Left renal pelvis (tissue), 4 donors: ENCODE measurements at places on chromosomes 3 and 15.

- no peak for DNase-seq
Observed at GRCh38 chr15:70781236-70781635, 17.9 kb upstream of the UACA start.

DNA sequence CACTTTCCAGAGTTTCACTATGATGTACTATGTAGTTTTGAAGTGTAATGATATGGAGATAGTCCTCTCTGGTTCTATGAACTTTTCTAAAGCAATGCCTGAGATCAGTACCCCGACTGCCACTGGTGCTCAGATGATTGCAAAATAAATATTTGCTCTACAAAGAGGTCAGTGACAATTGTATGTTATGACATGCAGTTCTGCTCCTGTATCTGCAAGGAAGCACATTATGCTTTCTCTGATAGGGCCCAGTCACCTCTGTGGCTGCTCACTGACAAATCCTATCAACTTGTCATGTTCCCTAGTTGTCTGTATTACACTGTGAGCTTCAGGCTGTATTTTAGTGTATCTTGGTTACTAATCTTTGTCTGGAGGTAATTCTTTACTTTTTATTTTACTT is 362.6 kb downstream of the ROBO1 start:
- DNase-seq = no peak

DNA sequence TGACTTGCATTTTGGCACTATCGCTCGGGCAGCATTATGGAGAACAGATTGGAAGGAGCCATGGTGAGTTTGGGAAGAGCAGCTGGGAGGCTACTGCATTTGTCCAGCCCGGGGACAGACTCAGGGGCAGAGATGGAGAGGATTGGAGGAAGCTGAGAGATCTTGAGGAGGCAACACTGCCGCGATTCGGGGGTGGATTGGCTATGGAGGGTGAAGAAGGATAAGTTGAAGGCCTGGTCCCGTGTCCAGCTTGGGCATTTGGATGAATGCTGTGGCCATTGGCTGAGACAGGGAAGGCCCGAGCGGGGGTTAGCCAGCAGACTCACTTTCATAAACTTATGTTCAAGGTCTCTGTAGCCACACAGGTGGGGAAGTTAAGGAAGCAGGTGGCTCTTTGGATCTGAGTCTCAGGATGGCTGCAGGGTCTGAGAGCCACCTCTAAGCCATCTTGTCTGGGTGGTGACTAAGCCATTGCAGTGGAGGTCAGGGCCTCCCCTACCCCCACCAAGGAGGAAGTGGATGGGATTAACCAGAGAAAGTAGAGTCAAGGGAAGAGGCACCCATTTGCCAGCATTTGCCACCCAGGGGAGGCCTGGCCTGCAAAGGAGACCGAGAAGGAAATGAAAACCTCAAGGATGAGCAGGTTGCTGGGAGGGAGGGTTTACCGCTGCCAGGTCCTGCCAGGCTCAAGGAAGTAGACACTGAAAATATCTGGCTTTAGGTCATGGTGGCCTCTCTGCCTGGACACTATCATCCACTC is 144.0 kb upstream of the TLE3 start:
- DNase-seq = no peak

DNA sequence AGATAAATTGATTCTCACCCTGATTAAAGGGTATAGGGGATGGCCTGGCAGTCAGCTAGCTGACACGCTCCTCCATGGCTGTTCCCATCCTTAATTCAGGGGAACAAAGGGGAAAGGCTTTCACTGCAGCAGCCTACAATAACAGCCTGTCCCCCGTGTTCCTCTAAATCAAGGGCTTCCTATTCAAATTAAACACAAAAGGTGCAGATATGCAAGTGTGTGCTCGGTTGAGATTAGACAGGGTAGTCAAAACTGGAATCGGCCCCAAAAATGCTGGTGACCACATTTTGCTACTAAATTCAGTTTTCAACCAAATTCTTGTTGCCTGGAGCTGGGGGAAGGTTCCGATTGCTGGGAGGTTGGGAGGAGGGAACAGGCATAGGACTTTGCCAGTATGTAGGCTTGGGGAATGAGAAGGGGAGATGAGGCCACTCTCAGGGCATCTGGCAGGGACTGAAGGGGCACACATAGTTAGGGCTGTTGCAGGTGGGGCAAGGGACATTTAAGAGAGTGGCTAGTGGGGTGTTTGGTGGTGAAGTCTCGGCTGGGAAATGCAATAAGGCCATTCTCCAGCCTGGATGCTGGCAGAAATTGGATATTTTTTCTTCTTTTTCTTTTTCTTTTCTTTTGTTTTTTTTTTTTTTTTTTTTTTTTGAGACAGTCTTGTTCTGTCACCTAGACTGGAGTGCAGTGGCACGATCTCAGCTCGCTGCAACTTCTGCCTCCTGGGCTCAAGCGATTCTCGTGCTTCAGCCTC is 32.9 kb upstream of the CTSH start:
- DNase-seq = no peak

DNA sequence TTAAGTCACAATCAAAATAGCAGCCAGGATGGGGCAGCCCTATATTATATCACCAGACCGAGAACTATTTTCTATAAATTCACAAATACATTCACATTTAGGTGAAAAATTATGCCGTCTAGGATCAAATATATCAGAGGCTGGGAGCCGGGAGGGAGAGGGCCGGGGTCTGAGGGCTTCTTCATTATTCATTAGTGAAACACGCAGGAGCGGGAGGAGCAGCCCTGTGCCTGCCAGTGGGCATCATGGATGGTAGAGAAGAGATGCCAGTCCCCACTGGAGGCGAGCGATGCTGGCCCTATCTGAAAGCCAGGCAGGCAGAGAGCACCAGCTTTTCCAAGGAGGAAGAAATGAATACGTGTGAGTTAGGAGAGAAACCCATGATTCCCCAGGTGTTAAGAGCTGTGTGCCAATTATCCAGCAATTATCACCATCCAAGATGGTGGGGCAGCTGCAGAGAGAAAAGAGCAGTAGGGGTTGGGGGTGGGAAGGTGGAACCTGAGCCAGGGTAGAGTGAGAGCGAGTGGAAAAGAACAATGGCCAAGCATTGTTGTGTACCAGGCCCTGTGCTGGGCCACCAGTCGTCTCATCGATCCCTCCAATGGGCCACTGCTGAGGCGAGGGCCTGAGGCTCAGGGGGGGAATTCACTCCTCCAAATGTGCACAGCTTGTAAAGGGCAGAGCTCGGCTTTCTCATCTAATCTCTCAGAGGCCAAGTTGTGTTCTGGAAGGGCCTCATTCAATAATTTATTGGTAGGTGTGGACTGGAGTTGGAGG is 261.3 kb upstream of the TLE3 start:
- no peak for DNase-seq

GRCh38 chr3:183513046-183513706 is 42.3 kb downstream of the KLHL6 start:
- no peak for DNase-seq

GRCh38 chr3:161316006-161316689 is 55.2 kb downstream of the SPTSSB start:
- DNase-seq = no peak

DNA sequence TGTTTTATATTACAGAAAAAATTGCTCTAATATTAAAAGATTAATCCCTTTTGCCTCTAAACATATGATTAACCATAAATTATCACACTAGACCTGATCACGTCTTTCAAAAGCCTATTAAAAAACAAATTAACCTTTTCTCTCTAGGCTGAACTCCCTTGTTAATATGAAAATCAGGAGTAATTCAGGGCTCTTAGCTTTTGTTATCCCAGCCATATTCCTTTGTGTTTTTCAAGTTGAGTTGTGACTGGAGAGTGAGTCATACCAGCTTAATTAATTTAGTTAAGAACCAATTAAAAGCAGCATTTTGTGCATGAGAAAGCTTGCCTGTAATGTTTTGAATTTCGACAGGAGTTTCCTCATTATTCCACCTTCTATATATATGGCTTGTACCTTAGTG is 385.8 kb downstream of the VGLL3 start:
- DNase-seq = no peak

DNA sequence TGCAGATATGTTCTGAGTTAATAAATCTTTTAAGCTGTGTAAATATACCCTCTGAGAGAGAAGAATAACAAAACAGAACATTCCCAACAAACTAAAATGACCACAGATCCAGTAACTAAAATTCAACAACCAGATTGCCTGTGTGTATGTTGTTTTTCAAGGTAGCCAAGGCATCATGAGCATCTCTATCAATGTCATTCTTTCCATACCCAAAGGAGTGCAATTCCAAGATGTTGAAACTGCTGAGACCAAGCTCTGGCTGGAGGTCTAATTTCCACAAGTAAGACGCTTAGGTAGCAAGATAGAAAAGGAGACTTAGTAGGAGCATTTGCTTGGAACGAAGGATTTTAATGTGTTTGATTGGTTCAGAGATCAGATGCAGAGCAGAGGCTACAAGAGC is 276.3 kb downstream of the RBMS3 start:
- DNase-seq = no peak

DNA sequence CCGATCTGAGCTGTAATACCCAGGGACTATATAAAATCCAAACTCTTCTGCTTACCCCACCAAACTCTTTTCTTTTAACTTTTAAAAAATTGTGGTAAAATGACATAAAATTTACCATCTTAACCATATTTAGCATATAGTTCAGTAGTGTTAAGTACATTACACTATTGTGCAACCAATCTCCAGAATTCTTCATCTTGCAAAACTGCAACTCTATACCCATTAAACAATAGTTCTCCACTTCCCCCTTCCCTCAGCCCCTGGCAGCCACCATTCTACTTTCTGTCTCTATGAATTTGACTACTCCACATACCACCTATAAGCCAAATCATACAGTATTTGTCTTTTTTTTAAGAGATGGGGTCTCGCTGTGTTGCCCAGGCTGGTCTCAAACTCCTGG is 38.7 kb downstream of the SENP8 start:
- no peak for DNase-seq

GRCh38 chr3:142656575-142656974 is 60.4 kb downstream of the PLS1 start:
- no peak for DNase-seq

DNA sequence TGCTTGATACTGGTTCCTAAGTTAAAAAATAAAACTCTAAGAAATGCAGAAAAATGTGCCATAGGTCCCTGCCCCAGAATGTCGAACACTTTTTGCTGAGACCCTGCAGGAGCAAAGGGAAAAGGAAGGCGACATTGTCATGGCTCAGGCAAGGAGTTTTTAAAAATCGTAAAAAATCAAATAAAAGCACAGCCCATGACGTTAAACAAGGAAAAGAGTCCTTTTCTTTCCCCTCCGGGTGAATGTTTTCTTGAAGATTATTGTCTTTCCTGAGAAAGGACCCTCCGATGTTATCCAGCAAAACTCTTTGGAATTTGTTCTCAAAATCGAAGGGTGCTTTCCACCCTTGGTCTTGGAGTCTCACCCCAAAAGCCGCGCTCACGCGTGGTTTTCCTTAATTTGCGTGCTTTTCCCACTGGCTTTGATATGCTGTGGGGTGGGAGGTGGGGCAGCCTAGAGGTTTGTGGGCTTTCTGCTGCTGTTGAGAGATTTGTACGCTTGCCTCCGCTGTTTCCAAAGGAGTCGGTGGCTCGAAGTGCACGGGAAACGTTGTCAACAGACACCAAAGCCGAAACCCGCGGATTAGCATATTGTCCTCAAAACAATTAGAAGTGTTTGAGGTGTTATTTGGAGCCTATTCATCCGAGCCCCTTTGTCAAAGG is 2.9 kb downstream of the SOX14 start:
- no peak for DNase-seq

DNA sequence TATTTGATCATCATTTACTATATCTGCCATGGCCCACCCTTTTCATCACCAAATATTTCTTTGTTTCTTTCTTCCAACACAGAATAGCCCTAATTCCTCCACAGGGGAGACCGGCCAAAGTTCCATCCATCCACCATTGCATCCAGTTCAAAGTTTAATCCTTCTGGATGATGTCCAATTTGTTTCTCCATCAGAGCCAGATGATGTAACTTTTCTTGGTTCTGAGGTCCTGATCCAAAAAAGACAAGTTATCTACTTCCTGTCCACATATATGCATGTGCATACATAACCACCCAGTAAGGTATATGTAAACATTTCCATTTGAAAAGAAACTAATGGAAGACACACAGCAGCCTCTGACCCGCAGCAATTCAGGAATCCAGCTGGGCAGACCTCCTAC is 237.3 kb downstream of the SHOX2 start:
- DNase-seq = no peak

DNA sequence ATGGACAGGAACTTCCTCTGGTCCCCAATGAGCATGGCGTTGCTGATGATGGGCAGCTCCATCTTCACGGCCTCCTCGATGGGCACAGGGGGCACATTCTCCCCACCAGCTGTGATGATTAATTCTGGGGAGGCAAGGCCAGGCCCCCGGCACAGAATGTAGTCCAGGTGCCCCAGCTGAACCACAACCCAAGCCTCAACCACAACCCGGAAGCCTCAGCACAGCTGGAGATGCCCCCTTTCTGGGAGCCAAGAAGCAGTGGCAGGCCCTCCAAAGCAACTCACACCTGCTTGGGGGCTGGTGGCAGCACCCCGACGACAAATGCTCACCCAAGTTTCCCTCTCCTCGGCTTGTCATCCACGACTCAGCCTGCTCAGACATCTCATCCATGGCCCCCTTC is 25.2 kb downstream of the IDH3A start:
- DNase-seq = no peak

- no peak for DNase-seq
Observed at GRCh38 chr3:94082391-94082937, 19.6 kb downstream of the NSUN3 start.

DNA sequence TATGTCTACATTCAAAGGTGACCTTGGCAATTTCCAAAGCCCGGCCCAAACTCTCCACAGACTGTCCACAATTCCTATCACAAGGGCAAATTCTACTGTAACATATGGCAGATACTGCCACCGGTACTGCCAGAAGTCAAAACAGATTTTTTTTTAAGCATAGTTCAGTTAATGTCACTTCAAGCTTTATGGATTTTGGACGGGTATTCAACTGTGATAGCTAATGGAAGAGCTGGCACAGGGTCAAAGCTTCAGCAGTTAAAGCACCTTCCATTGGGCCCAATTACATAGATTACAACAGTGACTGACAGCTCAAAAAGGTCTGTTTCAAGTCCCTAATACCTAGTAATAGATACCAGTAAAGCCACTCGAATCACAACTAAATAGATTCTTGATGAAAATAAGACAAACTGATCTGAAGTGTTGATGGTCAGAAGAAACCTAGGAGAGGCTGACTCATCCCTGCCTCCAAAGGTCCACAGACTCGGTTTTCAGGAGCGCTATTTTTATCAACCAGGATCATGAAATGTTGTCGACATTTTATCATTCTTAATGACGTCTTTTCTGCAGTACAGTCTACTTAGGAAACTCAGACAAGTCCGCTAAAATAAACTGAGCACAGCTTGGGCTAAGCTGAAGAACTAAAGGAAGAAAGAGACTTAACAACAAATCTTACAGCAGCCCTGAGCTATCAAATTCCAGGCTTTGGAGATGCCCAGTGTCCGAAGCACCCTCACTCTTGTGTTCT is 38.7 kb downstream of the ANXA2 start:
- DNase-seq = no peak
